ENCODE measurements at places on chromosomes 4 and X.
A peak's percentile ranks its signal among the peaks of the same experiment; 100 is the strongest.

DNA sequence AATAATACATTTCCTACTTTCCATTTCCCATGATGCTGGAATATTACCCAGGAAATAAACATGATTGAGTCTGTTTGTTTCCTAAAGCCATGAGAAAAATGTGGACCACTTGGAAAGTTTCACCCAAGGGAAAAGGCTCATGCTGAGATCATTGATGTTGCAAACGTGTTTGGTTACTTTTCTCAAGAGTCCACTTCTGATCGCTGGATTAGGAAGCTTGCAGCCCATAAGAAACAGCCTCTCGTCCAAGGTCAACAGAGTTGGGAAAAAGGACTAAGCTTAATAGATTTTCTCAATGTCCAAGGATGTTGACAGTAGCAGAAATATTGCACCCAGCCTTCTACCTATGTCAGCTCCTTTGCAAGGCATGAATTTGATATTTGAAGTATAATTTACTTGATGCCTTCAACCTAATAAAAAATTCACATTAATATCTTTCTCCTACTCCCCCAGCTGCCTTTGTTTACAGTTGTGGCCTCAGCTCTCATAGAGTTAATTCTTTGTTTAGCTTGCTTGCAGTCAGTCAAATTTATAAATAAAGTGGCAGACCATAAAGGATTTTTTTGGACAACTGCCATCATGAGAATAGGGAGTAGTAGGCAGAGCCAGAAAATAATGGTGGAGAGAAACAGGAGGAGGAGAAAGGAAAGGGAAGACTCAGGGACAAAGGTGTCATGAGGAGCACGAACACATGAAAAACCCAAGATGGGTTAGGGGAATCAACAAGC is 65.6 kb upstream of the BLTP1 start:
- no peak for DNase-seq

GRCh38 chr4:180086480-180087190 is 2156.6 kb upstream of the TENM3 start:
- no peak for DNase-seq

- DNase-seq: no peak
Observed at GRCh38 chrX:150060406-150060805, 122.1 kb upstream of the EOLA2 start.

GRCh38 chr4:37436546-37436945 is 192.0 kb downstream of the NWD2 start:
- no peak for DNase-seq

GRCh38 chr4:25567253-25567652 is 88.4 kb upstream of the SLC34A2 start:
- DNase-seq: no peak

- DNase-seq: no peak
Observed at GRCh38 chr4:55186700-55187099, 61.3 kb upstream of the KDR start.

DNA sequence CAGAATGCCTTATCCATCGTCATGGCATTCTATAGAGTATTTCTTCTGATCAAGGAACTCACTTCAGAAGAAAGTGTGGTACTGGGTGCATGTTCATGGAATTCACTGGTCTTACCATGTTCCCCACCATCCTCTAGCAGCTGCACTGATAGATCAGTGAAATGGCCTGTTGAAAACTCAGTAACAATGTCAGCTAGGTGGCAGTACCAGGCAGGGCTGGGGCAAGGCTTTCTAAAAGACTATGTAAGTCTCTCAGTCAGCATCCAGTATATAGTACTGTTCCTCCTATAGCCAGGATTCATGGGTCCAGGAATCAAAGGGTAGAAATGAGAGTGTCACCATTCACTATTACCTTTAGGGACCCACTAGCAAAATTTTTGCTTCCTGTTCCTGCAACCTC is 15.8 kb upstream of the LDB2 start:
- no peak for DNase-seq

- no peak for DNase-seq
Observed at GRCh38 chrX:13298836-13299235, 21.0 kb downstream of the ATXN3L start.

DNA sequence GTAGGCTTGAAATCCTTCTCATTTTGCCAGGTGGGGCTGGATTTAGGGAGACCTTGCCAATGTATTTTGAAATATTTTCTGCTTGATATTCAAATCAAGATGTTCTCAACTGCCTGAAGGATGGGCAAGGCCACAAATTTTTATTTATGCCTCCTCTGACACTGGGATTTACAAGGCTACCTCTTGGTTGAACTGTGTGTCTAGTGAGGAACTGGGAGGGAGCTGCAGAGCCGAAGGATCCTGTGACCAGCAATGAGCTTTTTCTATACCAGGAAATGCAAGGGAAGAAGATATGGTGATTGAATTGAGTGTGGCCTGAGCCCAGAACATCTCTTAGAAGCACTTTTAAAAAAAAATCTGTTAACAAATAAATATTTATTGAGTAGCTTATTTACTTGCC is 14.9 kb downstream of the VSIG1 start:
- no peak for DNase-seq

DNA sequence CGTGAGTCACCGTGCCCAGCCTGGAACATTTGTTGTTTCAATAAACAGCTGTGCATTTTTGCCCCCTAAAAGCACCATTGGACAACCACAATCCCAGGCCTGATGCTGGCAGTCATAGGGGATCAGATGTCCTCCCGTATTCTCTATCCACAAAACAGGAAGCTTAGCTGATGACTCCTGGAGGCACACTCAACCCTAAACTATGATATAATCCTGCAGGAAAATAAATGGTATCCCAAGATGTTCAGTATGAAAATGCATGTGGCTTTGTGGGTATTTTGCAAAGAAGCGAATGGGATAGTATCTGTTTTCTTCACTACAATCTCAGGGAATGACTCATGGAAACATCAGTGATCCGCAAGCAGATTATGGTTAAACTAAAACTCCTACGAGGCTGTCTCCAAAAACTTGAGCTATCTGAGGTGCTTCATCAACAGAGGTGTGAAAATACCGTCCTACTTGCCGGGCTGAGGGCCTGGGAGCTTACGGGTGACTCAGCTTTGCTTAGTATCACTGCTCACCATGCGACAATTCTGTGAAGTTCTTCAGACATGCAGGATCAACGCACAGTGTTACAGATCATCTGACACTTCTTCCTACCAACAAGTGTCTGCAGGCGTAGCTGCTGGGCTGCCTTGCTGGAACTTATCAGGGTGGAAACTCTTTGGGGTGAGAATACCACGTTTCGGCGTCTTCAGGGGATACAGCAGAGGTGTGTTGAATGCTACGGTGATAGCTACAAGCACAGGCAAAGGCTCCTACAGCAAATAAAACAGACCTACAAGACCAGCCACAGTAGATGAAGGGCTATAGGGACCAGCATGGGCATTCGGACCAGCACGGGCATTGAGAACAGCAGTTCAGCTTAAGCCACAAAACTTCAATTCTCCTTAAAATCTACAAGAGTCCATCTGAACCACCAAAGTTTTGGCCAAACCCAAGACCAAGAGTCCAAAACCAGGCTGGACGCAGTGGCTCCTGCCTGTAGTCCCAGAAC is 148.5 kb downstream of the DHRSX start:
- DNase-seq: peak; percentile 28

GRCh38 chr4:129823105-129823504 is 727.2 kb downstream of the C4orf33 start:
- no peak for DNase-seq

DNA sequence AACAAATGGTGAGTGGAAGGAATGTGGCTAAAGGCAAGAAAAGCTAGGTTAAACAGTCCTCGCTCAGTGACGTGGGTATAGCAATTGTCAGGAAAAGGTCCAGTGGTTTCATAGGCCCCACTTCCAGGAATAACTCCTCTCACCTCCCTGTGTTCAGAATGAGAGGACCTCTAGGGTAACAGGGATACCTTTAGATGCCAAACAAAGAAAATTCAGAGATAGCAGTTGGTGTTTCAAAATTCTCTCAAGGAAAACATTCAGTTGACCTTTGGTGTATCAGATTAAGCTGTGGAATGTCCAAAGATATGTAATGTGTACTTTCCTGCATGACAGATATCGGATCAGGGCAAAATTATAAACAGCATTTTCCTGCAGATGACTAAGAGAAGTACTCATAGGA is 155.9 kb downstream of the ARHGAP6 start:
- DNase-seq: no peak

GRCh38 chrX:124605511-124605910 is 259.1 kb downstream of the SH2D1A start:
- no peak for DNase-seq

GRCh38 chr4:81528200-81528599 is 56.5 kb upstream of the RASGEF1B start:
- no peak for DNase-seq

GRCh38 chr4:9938933-9939332 is 82.4 kb downstream of the SLC2A9 start:
- DNase-seq: no peak

DNA sequence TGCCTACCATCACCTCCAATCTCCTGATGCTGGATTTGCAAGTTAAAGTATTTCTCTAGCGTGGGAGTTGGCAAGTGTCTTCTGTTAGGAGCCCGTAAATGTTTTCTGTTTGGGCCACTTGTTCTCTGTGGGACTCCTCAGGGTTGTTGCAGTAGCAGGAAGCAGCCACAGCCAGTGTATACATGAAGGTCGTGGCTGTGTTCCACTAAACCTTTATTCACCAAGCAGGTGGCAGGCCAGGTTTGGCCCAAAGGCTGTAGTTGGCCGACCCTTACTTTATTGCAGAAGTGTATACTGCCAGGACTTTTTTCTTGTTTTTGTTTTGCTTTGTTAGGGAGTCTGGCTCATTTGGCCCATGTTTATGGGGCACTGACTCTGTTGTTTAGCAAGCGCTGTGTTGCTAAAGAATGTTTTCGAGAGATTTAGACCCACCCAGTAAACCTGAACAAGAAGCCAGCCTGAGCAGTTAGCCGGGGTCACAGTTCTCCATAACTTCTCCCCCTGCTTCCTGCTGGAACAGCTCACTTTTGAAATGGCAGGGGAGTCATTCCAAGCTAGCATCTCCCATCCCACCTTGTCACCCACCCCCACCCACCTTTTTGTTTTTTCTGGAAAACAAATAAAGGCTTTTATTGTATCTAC is 58.8 kb downstream of the SHROOM2 start:
- DNase-seq: no peak

DNA sequence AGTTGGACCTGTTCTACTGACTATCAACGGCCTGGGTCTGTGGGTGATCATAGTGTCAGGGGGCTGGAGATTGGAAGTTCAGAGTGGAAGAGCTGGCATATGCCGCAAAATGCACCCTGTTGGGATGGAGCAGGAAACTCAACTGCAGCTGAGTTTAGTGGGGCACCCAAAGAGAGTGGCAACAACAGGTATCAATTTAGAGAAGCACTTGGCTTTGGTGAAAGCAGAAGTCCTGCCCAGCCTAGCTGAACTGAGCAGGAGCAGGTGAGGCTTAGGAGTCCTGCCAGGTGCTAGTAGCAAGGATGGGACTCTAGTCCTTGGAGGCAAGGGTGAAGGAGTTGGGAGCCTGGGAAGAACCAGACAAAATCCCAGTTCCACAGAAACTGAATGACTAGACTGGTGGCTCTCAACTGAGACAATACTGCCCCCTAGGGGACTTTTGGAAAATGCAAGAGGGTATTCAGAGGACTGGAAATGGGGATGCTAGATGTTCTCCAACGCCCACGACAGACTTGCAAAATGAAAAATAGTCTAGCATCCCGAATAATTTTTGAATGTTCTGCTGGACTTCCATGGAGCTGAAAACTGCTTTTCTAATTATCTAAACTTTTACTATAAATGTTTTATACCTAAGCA is 49.4 kb downstream of the RTL9 start:
- DNase-seq: peak; percentile 14

Data from stimulated activated CD8-positive, alpha-beta memory T cell treated with anti-CD3 and anti-CD28 coated beads, Interleukin-15, amount 100 ng/mL, for 48 hours (primary cell).